ENCODE measurements at places on chromosomes 1 and 21. TPM values are rescaled to one million over a fixed set of nuclear protein-coding genes. Genes with fewer than 3 reads are reported as not detected.

Gene FAM72A
- 2.3 TPM for total RNA-seq

Gene LMX1A
- not detected for total RNA-seq

Gene KCNE1
- 0.32 TPM for total RNA-seq

Gene UBXN10
- not detected for total RNA-seq

Gene IFT25
- total RNA-seq: 20.6 TPM

Gene LEPR
- total RNA-seq: 5.9 TPM

Gene PIK3C2B
- total RNA-seq: 22.4 TPM

Gene NR5A2
- total RNA-seq: not detected

Gene CYYR1
- 4.1 TPM for total RNA-seq

Gene OR2L8
- total RNA-seq: not detected

Gene SUMO3
- total RNA-seq: 52.3 TPM

Gene HOOK1
- 0.31 TPM for total RNA-seq

DNA sequence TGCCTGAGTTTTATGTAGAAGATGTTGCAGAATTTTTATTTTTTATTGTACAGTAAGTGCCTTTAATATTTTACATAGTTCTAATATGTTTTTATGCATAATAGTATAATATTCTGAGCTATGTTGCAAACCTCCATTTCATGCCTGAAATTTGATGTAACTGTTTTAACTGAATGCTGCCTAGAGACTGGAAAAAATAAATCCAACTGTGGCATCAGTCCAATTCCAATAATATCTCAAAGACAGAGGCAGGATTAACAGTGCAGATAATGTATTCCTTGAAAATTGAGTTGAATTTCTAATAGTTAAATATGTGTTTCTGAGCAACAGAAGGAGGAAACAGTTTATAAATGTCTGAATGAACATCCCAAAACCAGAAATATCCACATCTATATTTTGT, 61.1 kb upstream of the KIF1B start:
- H3K27ac ChIP-seq: peak overlapping the region; percentile 5
- no peaks in the 10 kb centered on the region for H3K27me3 ChIP-seq
- peaks cover 8% of the 10 kb centered on the region for H3K4me1 ChIP-seq
- H3K36me3 ChIP-seq: peaks cover 7% of the 10 kb centered on the region
- H3K4me3 ChIP-seq: no peak overlapping the region
- DNase-seq: no peak

GRCh38 chr1:204350857-204351573, 8.7 kb downstream of the PLEKHA6 start:
- H3K4me1 ChIP-seq: peaks cover 11% of the 10 kb centered on the region
- no peak overlapping the region for H3K4me3 ChIP-seq
- no peaks in the 10 kb centered on the region for H3K36me3 ChIP-seq
- H3K27ac ChIP-seq: no peak overlapping the region
- H3K27me3 ChIP-seq: no peaks in the 10 kb centered on the region

DNA sequence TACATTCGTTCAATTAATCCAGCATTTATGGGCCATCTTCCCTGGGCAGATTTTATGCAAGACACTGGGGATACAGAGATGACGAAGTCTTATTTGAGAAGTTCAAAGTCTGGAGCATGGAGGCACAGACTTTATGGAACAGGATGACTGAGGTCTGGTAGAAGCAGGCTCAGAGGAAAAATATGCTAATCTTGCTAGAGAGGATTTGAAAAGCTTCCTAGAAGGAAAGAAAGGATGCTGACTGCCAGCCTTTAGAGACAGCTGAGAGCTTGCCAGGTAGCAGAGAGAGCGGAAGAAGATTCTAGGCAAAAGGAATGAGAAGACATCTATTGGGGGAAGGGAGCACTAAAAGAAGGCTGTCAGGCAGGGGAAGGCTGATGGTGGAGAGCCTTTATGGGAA, 75.5 kb upstream of the ATP5PO start:
- H3K36me3 ChIP-seq: no peaks in the 10 kb centered on the region
- H3K4me1 ChIP-seq: peaks cover 6% of the 10 kb centered on the region
- no peak for DNase-seq
- no peak overlapping the region for H3K4me3 ChIP-seq

- H3K27me3 ChIP-seq: no peaks in the 10 kb centered on the region
- H3K4me1 ChIP-seq: no peaks in the 10 kb centered on the region
- H3K36me3 ChIP-seq: no peaks in the 10 kb centered on the region
- DNase-seq: no peak
Measured at GRCh38 chr21:34228792-34229191, 135.0 kb upstream of the KCNE2 start.

GRCh38 chr1:89023026-89023425, 360 bp upstream of the GBP3 start:
- DNase-seq: no peak
- peaks cover 13% of the 10 kb centered on the region for H3K36me3 ChIP-seq
- no peaks in the 10 kb centered on the region for H3K27me3 ChIP-seq
- peak overlapping the region; percentile 82 for H3K27ac ChIP-seq

- no peaks in the 10 kb centered on the region for H3K27me3 ChIP-seq
- H3K36me3 ChIP-seq: peaks cover 16% of the 10 kb centered on the region
- peaks cover 15% of the 10 kb centered on the region for H3K4me1 ChIP-seq
- H3K27ac ChIP-seq: peak overlapping the region; percentile 96
Measured at GRCh38 chr1:156727492-156727891, 777 bp upstream of the METTL25B start.

- no peak overlapping the region for H3K27ac ChIP-seq
- H3K27me3 ChIP-seq: peaks cover 4% of the 10 kb centered on the region
- no peak overlapping the region for H3K4me3 ChIP-seq
- no peak for DNase-seq
- no peaks in the 10 kb centered on the region for H3K36me3 ChIP-seq
Measured at GRCh38 chr1:119394085-119394484, 20.9 kb upstream of the HSD3B2 start.

- no peak overlapping the region for H3K4me3 ChIP-seq
- DNase-seq: no peak
- no peak overlapping the region for H3K27ac ChIP-seq
- peaks cover 12% of the 10 kb centered on the region for H3K4me1 ChIP-seq
Measured at GRCh38 chr21:34319585-34319984, 44.2 kb upstream of the KCNE2 start.

DNA sequence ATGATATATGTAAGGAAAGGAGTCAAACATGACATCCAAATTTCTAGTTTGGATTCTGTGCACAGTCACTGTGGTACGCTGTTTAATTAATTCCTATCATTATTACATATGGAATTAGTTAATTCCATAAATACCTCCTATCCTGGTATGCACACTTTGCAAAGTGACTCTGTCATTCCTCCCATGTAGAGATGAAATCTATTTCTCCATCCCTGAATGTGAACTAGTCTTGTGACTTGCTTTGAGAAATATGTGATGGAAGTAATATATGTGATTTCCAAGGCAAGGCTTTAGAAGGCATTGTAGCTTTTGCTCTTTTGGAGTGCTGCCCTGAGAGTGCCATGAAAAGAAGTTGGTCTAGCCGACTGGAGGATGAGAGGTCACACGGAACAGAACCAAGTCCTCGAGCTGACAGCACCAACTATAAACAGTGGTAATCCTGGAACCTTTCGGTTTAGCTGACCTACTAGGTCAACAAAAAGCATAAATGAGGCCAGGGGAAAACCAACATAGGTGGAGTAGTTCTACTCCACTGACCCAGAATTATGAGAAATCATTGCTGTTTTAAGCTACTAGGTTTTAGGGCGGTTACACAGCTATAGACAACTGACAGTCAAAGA, 1.5 kb downstream of the SELENOF start:
- H3K27ac ChIP-seq: peak overlapping the region; percentile 71
- no peak for DNase-seq
- H3K4me3 ChIP-seq: no peak overlapping the region
- H3K27me3 ChIP-seq: no peaks in the 10 kb centered on the region

DNA sequence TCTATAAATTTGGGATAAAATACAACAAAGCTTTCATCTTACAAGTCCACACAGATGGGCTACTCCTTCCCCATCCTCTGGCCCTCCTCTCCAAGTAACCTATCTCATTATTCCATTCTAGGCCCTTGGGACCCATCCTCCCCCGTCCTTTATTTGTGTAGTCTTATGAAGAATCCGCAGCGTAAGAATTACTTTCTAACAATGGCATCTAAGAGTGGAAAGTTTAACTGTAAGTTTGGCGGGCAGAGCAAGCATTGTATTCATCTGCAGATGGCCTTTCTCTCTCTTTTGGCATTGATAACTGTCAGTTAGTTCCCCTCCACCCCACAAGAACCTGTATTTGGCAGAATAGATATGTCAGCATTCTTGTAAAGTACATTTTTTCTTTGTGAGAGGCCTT, 91.9 kb upstream of the TSPAN2 start:
- H3K36me3 ChIP-seq: no peaks in the 10 kb centered on the region
- H3K4me1 ChIP-seq: peaks cover 37% of the 10 kb centered on the region
- H3K27ac ChIP-seq: no peak overlapping the region
- no peaks in the 10 kb centered on the region for H3K27me3 ChIP-seq

DNA sequence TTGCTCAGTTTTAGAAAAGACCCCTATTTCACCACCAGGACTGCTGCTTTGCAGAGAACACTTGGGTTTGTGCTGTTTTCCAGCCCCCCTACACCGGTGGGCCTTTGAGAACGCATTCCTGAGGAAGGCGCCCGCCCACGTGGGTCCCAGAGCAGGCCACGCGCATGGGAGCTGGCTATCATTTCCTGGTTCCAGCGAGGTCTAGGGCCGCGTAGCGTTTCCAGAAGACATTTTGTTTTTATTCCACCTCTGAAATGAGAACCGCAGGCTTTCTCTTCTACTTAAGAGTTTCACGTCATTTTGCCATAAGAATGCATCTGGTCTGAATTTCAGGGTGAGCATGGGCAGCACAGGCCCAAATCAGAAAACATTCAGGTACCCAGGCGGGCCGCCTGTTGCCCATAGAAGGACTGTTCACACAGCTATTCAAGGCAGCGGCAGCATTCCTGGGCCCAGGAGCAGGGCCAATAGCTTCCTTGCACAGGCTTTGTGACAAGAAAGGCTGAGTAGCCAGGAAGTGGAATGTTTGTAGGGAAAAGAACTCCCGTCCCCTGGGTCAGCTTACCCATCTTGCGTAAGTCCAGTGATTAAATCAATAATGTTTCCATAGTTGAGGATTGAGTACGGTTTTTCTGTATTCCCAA, 1.4 kb upstream of the KLHL21 start:
- DNase-seq: no peak
- no peaks in the 10 kb centered on the region for H3K27me3 ChIP-seq
- no peaks in the 10 kb centered on the region for H3K36me3 ChIP-seq
- peak overlapping the region; percentile 73 for H3K4me3 ChIP-seq

DNA sequence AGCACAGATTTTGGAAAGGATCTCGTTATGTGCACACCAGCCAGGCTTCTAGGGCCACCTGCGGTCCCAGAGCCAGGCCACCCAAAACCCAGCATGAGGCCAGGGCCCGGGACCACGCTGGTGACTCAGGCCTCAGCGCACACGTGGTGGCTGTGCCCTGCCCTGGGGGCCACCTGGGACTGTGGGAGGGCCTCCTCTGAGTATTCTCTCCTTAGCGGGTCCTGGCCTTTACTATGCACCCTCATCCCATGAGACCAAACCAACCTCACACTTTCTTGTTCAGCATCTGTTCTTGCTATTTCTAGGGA, 9.9 kb downstream of the WNT9A start:
- no peak overlapping the region for H3K4me3 ChIP-seq
- H3K27ac ChIP-seq: no peak overlapping the region
- H3K4me1 ChIP-seq: peaks cover 8% of the 10 kb centered on the region
- DNase-seq: no peak
- no peaks in the 10 kb centered on the region for H3K27me3 ChIP-seq

DNA sequence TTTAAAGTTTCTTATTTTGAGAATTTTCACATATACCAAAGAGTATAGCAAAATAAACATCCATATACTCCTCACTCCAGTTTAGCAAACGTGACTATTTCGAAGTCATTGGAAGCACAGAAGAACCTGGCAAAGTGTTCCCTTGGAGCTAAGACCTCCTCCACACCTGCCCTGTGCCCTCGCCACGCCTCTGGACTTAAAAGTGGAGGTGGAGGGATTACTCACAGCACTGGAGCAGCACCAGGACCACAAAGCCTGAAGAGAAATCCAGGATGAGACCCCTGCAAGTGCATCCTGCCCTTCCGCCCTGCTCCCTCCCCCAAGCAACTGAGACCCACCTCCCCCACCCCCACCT, 436 bp downstream of the CHI3L1 start:
- no peak overlapping the region for H3K27ac ChIP-seq
- no peak overlapping the region for H3K4me3 ChIP-seq
- H3K36me3 ChIP-seq: no peaks in the 10 kb centered on the region
- H3K4me1 ChIP-seq: no peaks in the 10 kb centered on the region
- peaks cover 15% of the 10 kb centered on the region for H3K27me3 ChIP-seq
- no peak for DNase-seq

DNA sequence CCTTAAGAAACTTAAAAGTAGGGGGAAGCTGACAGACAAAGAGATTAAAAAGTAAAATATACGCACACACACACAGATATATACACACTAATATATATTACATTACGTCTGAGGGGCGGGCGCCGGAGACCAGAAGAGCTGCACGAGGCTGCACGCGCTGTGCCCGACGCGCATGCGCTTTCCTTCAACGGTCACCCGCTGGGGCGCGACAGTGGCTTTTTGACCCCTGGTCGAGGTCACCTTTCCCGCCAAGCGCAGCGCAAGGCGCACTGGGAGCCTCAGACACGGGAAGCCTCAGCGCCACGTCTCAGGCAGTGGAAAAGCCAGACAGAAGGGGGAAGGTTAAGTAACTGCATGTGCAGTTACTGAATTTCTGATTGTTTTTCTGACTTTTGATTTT, at the start of gene HORMAD1:
Gene HORMAD1 (minus strand): TSS at position 193 of the 400 bp plus-strand sequence. CDS start 1,390 bp downstream, outside the sequence.
- no peaks in the 10 kb centered on the region for H3K27me3 ChIP-seq
- no peak within 1 kb of the TSS for H3K27ac ChIP-seq
- H3K4me1 ChIP-seq: no peaks in the 10 kb centered on the region
- H3K36me3 ChIP-seq: no peaks in the 10 kb centered on the region
- no peak within 1 kb of the TSS for H3K4me3 ChIP-seq

DNA sequence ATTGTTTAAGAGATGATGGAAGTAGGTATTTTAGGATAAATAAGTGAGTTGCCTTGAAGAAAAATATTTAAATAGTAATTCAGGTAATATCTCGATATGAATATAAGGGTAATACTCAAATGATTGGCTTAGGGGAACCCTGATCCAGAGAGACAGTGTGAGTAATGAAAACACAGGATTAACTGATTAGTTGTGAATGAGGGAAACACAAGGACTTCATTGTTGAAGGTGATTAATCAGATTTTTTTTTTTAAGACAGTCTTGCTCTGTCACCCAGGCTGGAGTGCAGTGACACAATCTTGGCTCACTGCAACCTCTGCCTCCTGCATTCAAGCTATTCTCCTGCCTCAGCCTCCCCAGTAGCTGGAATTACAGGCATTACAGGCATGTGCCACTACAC, 12.7 kb downstream of the SLC25A33 start:
- H3K27me3 ChIP-seq: no peaks in the 10 kb centered on the region
- no peak overlapping the region for H3K4me3 ChIP-seq
- H3K27ac ChIP-seq: no peak overlapping the region
- peaks cover 11% of the 10 kb centered on the region for H3K4me1 ChIP-seq

- H3K27me3 ChIP-seq: peaks cover 2% of the 10 kb centered on the region
- no peak for DNase-seq
- H3K4me3 ChIP-seq: no peak overlapping the region
- H3K4me1 ChIP-seq: peaks cover 19% of the 10 kb centered on the region
Measured at GRCh38 chr1:159007726-159008125, 2.0 kb upstream of the IFI16 start.

DNA sequence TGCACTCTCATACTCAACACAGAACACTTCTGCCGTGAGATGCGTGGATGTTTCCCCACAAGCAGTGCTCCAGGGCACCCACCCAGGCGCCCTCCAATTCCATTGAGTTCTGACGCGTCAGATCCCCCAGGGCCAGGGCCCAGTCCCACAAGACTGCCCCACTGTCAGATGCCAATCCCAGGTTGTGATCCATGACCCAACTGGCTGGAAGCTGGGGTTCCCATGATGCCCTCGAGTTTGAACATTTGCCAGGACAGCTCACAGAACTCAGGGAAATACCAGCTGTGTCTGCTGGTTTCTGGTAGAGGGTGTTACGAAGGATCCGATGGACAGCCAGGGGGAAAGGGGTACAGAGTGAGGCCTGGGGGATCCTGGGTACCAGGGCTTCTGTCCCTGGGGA, 58.4 kb downstream of the AGPAT3 start:
- H3K27ac ChIP-seq: no peak overlapping the region
- H3K4me1 ChIP-seq: peaks cover 28% of the 10 kb centered on the region
- H3K4me3 ChIP-seq: no peak overlapping the region
- H3K27me3 ChIP-seq: no peaks in the 10 kb centered on the region
- DNase-seq: peak; percentile 65

Measured in chondrocyte (in vitro differentiated cells).